ENCODE measurements at places on chromosomes 6 and 20.

GRCh38 chr6:72619883-72620696, 1.8 kb upstream of the KCNQ5 start:
- DNase-seq: peak; percentile 48

DNA sequence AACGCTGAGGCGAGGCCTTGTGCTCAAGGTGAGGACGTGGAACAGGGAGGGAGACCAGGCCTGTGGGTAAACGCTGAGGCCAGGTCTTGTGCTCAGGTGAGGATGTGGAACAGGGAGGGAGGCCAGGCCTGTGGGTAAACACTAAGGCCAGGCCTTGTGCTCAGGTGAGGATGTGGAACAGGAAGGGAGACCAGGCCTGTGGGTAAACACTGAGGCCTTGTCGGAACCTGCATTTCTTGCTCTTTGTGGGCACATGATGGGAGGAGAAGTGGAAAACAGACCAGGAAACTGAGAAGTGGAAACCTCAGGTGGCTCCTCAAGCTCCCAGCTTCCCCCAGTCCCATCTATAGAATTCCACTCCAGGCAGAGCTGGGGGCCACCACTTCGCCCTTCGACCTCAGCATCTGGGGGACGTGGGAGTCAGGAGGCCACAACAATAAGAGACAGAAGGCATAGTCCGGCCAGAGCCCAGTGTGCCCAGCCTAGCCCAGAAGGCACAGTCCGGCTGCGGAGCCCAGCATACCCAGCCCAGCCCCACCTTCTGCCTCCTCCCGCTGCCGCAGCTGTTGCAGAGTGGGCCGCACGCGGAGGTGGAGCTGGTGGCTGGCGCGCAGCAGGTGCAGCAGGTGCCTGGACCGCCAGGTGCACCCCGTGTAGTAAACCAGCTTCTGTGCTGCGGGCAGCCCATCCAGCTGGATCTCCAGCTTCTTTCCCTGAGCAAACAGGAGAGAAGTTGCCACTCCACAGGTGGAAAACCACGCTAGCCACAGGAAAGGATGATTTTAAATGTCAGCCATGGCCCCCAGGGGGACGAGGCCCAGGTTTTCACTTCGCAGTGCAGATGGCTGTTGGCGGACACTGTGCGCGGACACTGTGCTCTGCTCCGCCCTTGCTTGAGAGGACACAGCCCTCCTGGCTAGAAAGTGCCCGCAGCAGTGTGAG, 17.5 kb downstream of the FRMD1 start:
- peak; percentile 7 for DNase-seq

DNA sequence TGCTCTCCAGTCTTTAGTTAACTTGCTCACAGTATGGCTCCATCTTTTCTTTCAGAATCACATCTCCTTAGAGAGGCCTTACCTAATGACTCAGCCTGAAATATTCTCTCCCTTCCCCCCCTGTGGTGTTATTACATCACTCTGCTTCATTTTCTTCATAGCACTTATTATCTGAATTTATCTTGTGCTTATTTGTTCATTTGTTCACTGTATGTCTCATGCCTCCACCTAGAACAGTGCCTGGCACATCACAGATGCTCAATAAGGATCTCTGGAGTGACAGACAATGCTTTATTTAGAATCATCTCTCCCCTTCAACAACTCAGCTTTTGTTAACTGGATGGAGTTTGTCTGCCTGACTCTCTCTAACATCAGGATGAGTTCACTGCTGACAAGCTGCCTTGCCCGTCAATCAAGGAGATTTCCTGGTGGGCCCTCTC, 96.6 kb upstream of the MAN1A1 start:
- no peak for DNase-seq

GRCh38 chr6:78492351-78493017, 374.9 kb upstream of the IRAK1BP1 start:
- DNase-seq: no peak

- no peak for DNase-seq
Measured at GRCh38 chr20:48191200-48191599, 405.9 kb upstream of the SULF2 start.

DNA sequence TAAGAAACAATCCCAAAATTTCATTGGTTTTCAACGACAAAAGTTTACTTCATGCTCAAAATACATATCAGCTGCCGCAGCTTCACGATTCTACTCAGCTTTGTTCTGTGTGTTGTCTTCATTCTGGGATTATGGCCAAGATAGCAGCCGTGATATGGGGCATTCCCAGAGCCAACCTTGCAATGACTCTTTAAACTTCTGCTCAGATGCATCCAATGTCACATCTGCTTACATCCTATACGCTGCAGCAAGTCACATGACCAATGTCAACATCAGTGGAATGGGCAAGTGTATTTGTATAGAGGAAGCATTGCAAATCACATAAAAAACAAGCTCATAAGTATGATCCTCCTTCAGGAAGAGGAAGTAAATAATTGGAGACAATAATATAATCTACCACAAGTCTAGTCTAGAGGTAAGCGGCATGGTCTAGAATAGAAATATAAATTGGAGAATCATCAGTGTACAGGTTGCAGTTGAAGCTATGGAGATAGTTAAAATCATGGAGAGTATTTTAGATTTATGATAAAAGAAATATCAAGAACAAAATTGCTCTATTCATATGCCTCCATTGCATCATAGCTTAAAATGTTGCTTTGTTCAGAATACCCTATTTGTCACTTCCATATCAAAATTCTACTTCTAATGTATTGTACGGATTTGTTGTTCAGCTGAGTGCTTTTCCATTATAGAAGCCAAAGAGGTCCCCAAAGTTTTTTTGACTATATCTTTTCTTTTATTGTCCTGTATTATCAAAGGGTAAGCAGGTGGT, 7.2 kb upstream of the C6orf141 start:
- no peak for DNase-seq

DNA sequence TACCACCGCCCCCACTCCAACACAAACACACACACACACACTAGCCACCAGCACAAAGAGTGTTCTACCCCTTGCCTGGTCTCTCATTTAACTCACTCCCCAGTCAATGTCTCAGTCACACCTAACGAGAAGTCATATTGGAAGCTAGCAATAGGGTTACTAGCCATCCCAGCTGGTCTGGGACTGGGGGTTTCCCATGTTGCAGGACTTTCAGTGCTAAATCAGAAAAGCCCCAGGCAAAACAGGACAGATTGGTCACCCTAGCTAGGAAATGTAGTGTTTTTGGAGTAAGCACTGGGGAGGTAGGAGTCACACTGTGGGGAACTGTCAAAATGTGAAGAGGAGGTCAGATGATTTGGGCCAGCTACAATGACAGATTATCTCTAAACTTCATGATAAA, 158.1 kb downstream of the UNC5CL start:
- DNase-seq: no peak

DNA sequence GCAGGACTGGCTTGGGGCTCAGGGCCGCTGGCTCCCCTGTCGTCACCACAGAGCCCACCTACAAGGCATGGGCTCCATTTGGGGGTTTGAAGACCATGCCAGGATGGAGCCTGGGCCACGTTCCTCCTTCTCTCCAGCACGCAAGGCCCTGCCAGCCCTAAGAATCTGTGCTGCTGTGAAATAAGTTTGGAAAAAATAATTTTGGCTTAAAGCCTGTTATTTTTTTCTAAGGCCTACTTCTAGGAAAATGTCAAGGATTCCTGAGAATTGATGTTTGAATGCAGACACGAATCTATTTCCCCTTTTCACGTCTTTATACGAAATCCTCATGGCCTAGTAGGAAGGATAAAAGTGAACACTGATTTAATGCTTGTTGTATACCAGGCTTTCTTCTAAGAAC, 107.5 kb downstream of the LRFN2 start:
- no peak for DNase-seq

GRCh38 chr6:11232193-11232769, at the start of gene NEDD9:
Gene NEDD9 (minus strand): TSS chr6:11232668. CDS start chr6:11232515, 153 bp downstream.
- peak; percentile 93 for DNase-seq

DNA sequence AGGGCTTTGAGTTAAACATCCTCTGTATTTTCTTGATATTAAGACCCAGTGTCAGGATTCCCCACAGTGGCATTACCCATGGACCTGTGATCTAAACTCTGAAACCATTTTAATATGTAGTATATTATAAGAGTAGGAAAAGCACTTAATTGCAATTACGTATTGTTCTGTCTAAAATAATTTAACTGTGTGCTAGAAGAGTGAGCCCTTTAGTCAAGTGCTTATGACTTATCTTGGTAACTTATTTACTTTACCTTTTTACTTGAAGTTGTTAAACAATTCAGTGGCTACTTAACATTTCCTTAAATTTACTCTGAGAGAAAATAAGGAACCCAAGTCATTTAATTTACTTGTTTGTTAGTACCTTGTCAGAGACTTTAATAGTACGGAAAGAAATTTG, 173.6 kb downstream of the CDKAL1 start:
- no peak for DNase-seq

DNA sequence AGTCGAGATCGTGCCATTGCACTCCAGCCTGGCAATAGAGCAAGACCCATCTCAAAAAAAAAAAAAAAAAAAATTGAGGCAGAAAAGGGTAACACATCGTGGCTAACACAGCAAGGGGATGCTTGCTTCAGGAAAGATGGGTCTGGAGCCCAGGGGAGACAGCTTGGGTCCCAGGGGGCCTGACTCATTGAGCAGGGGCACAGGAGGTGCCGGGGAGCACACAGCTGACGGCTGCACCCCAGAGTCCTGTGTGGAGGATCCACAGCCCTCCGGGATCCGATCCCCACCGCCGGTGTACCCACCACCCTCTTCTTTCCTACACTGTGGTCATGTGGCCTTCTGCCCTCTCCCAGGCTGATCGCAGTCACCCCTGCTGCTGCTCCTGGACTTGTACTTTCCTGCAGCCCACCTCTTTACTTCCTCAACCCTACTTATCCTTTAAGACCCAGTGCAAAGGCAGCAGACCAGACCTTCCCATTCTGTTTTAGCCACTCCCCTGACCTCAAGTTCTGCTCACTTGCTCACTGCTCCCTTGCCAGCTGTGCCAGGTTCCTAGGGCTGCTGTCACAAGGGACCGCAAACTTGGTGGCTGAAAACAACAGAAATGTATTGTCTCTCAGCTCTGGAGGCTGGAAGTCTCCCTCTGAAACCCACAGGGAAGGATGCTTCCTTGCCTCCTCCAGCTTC, 17.6 kb upstream of the EZR start:
- DNase-seq: no peak

- DNase-seq: no peak
Measured at GRCh38 chr20:32439132-32439829, 81.2 kb downstream of the ASXL1 start.

GRCh38 chr6:139942331-139942730, 567.9 kb upstream of the CITED2 start:
- DNase-seq: no peak

GRCh38 chr20:62925420-62926228, 681 bp downstream of the DIDO1 start:
- peak; percentile 82 for DNase-seq

GRCh38 chr20:45861221-45862075, 4.0 kb downstream of the ZSWIM3 start:
- DNase-seq: no peak

DNA sequence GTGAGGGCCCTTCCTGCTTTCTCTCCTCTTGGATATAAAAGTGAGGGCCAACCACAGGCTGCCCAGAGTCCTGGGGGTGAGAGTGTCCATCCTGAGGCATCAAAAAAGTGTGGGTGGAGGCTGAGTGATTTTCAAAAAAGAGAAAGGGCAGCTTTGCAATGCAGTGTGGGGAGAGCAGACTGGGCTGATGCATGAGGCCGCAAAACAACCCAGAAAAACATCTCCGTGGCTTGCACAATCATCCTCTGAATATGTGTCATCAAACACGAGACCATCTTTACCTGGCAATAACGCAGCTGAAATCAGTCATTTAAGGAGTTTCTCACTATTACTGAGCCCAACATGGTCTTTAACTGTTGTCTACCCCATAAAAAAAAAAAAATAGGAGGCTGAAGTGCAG, 191.2 kb upstream of the SOX4 start:
- DNase-seq: no peak
